ENCODE measurements at places on chromosomes 16 and 17.

GRCh38 chr16:80120899-80121521 lies 419.8 kb upstream of the DYNLRB2 start:
- DNase-seq, result no peak

DNA sequence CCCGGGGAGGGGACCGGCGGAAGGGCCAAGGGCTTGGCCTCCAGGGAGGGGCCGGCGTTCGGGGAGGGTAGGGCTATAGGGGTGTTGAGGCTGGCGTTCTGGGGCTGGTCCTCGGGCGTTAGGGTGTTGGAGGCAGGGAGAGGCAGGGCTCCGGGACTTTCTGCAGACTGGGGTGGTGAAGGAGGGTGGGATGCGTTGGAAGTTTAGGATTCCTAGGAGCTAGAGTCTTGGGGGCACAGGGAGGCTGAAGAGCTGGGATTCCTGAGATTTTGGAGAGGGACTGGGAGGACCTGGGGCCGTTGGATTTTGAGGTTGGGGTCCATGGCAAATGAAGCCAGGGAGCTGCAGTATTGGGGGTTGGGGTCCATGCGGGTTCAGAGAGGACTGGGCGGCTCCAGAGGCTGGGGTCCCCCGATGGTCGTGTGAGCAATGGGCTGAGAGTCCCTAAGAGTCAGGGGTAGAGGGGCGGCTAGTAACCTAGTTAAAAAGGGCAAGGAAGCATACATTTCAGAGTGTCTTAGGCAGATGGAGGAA lies 740 bp downstream of the NFATC2IP start:
- DNase-seq, result no peak

DNA sequence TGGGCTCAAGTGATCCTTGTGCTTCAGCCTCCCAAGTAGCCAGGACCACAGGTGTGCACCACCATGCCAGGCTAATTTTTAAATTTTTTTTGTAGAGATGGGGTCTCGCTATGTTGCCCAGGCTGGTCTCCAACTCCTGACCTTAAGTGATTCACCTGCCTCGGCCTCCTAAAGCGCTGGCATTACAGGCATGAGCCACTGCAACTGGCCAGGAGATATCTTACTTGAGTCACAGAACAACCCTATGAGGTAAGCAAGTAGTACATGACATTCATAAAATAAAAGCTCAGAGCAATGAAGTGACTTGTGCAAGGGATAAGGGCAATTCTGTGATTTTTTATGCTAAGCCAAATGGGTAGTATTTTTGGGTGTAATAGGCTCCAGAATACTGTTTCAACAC lies 57.3 kb downstream of the CDC27 start:
- DNase-seq, result no peak

- no peak for DNase-seq
These were observed 9.6 kb upstream of the ATF7IP2 start for GRCh38 chr16:10376229-10376628.

DNA sequence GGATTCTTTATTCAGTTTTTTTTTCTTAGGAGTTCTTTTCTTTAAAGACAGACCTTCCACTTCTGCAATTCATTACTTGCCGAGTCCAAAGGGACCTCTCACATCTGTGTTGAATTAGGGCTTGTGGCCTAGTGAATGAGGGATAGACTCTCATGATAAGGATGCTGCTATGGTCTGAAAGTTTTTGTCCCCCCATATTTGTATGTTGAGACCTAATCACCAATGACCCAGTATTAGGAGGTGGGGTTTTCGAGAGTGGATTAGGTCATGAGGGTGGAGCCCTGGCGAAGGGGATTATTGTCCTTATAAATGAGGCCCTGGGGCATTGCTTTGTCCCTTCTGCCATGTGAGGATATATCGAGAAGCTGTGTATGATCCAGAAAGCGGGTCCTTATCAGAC lies 9.5 kb downstream of the KRT12 start:
- DNase-seq, result peak; percentile 64

GRCh38 chr17:43736389-43736788 lies 22.2 kb downstream of the SOST start:
- no peak for DNase-seq

DNA sequence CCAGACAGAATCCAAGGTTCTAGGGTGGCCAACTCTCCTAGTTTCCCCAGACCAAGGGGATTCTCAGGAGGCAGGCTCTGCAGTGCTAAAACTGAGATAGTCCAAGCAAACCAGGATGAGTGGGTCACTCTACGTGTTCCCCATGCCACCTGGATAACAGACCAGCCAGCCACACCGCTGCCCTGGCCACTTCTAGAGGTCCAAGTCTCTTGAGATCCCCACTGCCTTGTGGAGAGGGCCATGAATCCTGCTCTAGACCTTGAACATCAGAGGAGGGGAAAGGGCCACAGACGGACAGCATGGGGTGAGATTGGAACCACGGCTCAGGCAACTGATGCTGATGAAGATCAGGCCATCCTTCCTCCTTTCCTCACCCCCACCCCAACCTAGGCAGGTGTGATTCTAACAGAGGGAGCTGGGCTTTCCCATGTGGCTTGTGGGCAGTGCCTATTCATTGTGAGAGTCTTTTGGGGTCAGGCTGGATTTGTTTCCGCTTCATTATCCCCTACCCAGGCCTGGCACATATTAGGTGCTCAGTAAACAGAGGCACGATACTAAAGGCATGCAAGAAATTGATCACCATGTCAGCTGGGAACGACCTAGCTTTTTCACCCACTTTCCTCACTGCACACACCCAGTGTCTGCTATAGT lies 16.8 kb upstream of the TVP23A start:
- no peak for DNase-seq

DNA sequence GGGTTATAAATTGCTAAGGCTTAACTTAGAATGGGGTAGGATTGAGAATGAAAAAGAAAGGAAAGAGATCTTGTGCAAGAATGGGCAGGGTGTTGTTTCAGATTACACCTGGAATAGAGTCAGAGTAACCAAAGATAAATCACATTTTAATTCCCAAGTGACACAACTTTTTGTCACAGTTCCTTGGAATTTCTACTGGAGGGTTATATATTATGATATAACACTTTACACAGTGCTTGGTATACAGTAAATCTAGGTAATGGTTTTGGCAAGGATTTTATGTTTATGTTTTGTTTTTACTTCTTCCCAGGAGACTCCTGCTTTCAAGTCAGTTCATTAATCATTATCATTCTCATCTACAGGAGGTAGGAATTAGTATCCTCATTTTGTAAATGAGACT lies 115.7 kb upstream of the KCNJ16 start:
- DNase-seq, result no peak

GRCh38 chr16:69017036-69017783 lies 88.2 kb upstream of the HAS3 start:
- DNase-seq, result peak; percentile 20

- no peak for DNase-seq
These were observed 18.3 kb downstream of the COQ7 start for GRCh38 chr16:19085679-19086200.

- no peak for DNase-seq
These were observed 1.1 kb downstream of the VAT1 start for GRCh38 chr17:43020789-43021740.

GRCh38 chr16:9824200-9825068 lies 357.8 kb downstream of the GRIN2A start:
- no peak for DNase-seq

GRCh38 chr16:64841071-64841470 lies 280.8 kb downstream of the CDH11 start:
- DNase-seq, result no peak

- DNase-seq, result no peak
These were observed 4.8 kb downstream of the IGFALS start for GRCh38 chr16:1788708-1789100.

- DNase-seq, result no peak
These were observed 10.5 kb upstream of the ALDOA start for GRCh38 chr16:30054959-30055553.

DNA sequence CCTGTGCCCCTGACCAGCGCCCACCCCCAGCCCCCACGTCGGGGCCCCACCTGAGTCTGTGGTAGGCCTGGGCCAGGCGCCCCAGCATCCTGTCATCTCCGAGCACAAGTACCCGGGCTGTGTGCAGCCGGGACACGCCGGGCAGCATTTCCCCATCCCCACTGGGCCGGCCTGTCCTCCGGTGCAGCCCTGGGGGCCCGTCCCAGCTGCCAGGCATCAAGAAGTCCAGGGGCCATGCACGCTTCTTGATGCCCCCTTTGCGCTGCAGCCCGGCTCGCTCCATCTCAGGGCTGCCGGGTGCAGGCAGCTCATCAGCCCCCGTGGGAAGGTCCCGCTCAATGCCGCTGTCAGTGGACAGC lies 29.3 kb upstream of the MFSD6L start:
- no peak for DNase-seq

DNA sequence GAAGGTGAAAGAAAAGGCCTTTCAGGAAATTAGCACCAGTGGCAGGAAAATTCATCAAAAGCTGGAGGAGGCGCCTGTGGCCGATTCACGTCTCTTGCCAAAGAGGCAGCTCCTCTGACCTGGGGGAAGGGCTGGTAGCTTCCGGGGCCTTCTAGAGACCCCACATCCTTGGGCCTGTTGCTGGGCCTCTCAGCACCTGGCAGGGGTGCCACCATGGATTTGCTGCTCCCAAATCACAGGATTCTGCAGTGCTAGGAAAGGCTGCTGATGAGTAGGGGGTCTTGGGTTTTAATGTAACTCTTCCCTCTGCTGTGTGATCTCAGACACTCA lies 11.6 kb upstream of the CBFB start:
- no peak for DNase-seq

DNA sequence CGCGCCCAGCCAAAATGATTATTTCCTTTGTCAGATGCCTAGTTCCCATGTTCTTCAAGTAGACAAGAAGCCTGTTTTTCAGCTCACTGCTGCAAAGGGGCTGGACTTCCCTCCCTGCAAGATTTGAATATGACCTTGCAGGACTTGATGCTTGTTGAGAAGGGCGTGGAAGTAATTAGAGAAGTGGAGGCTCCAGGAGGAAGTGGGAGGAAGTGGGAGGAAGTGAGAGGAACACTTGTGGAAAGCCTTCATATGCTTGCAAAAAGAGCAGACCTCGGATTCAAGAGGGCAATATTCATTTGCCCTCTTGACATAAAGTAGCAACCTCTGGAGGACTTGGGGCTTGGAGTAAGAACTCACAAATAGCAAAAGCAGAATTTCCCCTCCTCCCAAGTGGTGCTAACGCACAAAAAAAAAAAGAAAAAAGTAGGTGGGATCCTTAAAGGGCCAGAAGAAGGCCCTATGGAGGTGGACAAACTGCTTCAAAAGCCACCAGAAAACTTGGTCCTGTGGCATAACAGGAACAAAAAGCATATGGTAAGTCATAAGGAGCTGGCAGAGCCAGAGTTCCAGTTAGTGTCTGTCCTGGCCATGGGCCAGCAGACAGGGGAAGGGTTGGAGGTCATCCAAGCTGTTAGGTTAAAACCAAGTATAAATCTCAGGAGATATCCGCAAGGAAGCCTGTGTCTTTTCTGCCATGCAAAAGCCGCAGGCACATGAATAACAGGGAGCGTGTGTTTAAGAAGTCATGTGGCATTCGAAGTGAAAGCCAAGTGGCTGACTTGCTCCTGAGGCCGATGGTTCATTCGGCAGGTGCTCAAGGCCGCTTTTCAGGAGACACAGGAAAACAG lies 20.6 kb upstream of the PRKAR1A start:
- no peak for DNase-seq

DNA sequence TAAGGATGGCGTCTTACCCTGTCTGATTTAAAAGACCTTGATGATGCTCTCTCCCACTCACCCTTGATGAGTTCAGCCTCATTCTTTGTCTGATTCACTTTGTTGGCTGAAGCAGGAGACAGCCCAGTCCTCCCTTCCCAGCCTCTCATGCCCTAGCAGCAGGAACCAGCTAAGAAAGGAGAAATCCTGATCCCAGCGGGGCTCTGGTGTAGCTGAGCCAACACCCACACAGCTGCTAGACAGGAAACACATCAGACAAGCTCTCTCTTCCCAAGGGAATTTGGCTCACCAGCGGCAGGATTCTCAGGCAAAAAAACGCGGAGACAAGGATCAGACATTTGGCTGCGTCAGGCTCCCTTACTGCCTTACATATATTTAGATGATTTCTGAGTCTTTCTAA lies 211.5 kb downstream of the CDH11 start:
- DNase-seq, result peak; percentile 57

DNA sequence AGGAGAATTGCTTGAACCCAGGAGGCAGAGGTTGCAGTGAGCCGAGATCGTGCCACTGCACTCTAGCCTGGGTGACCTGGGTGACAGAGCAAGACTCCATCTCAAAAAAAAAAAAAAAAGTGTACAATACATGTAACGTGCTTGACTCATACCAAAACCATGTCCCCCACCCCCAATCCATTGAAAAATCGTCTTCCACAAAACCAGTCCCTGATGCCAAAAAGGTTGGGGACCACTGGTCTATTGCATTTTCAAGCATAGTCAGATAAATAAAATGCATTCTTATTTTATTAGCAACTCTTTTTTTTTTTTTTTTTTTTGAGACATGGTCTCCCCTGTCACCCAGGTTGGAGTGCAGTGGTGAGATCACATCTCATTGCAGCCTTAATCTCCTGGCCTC lies 52.1 kb downstream of the COPRS start:
- no peak for DNase-seq

DNA sequence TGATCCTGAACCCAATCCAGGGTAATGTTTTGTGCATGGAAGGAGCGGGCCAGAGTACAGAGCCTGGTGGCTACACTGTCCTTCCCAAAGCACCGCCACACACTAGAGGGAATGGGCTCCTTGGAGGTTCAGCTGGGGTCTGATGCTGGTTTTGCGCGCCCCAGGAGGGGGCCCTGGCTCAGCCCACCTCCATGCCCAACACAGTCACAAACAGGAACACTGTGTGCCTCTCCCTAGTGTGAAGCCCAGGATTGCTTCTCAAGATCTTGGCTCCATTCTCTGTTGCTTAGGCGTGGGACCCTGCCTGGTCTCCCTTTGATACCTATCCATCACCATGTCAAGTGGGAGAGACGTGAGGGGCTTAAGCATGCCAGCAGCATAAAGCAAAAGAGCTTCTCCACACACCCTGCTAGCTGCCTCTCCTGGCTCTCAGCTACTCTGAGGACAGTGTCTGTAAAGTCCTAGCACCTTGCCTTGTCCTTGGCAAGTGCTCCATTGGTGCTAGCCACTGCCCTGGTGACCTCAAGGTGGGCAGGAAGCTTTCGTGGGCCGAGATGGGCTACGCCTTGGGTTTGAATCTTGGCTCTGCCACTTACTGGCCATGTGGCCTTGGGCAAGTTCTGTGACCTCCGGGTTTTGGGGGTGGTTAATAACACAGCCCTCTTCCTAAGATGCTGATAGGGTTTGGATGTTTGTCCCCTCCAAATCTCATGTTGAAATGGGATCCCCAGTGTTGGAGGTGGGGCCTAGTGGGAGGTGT lies 122.2 kb downstream of the C16orf78 start:
- no peak for DNase-seq

DNA sequence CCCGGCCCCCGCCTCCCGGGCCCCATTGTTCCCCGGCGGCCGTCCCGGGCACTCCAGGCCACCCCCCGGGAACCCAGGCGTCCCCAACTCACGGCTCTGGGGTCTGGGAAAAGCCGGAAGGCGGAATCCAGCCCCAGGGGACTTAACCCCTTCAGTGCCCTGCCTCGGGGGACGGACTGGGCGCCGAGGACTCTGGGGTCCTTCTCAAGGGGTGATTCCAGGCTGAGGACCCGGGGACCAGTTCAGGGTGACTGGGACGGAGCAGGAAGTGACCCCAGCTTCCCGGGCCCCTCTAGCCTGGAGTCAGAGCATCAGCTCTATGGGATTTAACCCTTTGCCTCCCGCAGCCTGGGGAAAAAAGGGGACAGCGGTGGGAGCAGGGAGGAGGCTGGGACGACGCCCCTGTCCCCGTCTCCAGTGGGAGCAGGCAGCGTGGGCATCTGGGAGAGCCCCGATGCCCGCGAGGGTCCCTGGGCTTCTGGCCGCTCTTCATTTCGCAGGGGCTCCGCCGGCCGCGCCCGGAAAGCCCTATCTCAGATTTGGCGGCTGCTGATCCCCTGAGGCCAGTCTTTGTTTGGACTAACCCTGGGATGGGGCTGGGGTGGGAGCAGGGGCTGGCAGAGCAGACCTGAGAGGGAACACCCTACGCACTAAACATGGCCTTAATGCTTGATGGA lies at the start of gene ZNF629:
ZNF629 (minus strand) TSS at position 270 of the 677 bp plus-strand sequence. CDS start 2,723 bp downstream, outside the sequence.
- no peak for DNase-seq
